ENCODE measurements at places on chromosomes 4 and X.

- DNase-seq = no peak
These were observed 173.7 kb downstream of the VSIG4 start for GRCh38 chrX:65866146-65866545.

- no peak for DNase-seq
These were observed 248.2 kb upstream of the TEX13A start for GRCh38 chrX:105468741-105469140.

DNA sequence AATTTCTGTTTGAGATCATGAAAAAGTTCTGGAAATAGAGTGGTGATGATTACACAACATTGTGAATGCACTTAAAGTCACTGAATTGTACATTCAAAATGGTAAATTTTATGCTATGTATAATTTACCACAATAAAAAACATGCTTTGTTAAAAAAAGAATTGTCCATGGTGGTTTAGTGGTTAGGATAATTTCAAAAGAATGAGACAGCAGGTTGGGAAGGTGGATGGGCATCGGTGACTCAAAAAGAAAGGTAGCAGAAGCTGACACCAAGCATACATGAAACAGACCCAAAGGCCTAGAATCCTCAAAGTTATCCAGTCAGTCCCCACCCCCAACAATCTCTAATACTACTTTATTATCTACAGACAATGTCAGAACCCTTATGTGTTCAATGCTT, 91.1 kb downstream of the MSN start:
- no peak for DNase-seq

DNA sequence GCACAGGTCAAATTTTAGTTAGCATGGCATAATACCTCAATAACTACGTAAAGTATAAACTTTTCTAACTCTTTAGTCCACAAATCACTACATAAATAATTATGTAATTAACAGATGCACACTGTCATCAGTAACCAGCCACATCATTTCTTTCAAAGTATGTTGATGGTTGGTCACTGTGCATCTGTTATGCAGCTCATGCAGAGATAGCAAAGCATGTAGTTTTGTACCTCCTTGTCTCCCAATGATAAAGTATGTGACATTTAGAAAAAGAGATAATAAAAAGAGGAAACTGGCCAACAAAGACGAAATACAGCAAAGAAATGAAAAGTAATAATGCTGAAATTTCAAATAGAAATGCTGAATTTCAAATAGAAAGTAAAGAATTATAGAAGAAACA, 2.9 kb downstream of the LAMTOR3 start:
- no peak for DNase-seq

DNA sequence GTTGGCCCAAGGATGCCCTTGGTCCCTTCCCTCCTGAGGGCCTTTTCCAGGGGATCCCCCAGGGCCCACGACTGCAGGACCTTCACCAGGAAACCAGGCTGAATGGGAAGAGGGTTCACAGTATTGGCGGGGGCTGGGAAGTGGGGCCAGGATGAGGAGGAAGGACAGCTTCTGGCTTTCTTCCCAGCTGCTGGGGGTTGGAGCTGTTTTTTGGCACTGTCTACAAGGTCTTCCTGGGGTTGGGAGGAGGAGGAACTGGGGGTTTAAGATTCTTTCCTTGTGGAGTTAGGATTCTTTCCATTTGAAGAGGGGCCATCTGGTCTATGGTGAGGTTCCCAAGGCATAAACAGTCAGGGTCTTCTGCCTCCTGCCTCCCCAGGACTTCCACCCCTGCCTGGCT, 64.8 kb downstream of the KIF4A start:
- DNase-seq = no peak

GRCh38 chr4:24473309-24473721, 111.0 kb downstream of the DHX15 start:
- DNase-seq = no peak

GRCh38 chr4:150140774-150141400, 62.6 kb downstream of the DCLK2 start:
- DNase-seq = peak; percentile 19
